ENCODE measurements at places on chromosomes 4 and X. TPM values are rescaled to one million over a fixed set of nuclear protein-coding genes. Genes with fewer than 3 reads are reported as not detected.

DNA sequence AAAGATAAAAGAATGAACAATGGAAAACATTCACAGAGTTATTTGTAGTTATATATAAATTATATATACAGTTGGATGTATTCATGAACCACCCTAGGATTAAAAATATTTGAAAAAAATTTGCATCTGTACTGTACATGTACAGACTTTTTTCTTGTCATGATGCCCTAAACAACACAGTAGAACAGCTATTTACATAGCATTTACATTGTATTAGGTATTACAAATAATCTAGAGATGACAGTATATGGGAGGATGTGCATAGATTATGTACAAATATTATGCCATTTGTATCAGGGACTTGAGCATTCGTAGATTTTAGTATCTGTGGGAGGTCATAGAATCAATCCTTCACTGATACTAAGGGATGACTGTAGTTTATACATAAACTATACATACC is 44.8 kb downstream of the GSTCD start:
- H3K27me3 ChIP-seq: no peaks in the 10 kb centered on the region
- no peak for DNase-seq
- no peak overlapping the region for H3K4me3 ChIP-seq
- H3K27ac ChIP-seq: no peak overlapping the region

- no peaks in the 10 kb centered on the region for H3K27me3 ChIP-seq
- H3K27ac ChIP-seq: no peak overlapping the region
- no peaks in the 10 kb centered on the region for H3K36me3 ChIP-seq
Measured at GRCh38 chrX:33252306-33252825, 41.0 kb upstream of the DMD start.

GRCh38 chrX:2609431-2610238 is 81.5 kb upstream of the CD99 start:
- no peak for DNase-seq
- H3K36me3 ChIP-seq: no peaks in the 10 kb centered on the region
- H3K27me3 ChIP-seq: peaks cover 8% of the 10 kb centered on the region

- peaks cover 20% of the 10 kb centered on the region for H3K4me1 ChIP-seq
- no peaks in the 10 kb centered on the region for H3K36me3 ChIP-seq
- DNase-seq: no peak
- no peak overlapping the region for H3K4me3 ChIP-seq
Measured at GRCh38 chr4:9919047-9919446, 102.2 kb downstream of the SLC2A9 start.

GRCh38 chrX:13797512-13797911 is 19.4 kb downstream of the GPM6B start:
- H3K27ac ChIP-seq: no peak overlapping the region
- H3K4me1 ChIP-seq: peaks cover 13% of the 10 kb centered on the region
- no peak overlapping the region for H3K4me3 ChIP-seq

- no peak overlapping the region for H3K27ac ChIP-seq
- no peaks in the 10 kb centered on the region for H3K36me3 ChIP-seq
- H3K4me3 ChIP-seq: no peak overlapping the region
- DNase-seq: no peak
- H3K4me1 ChIP-seq: no peaks in the 10 kb centered on the region
Measured at GRCh38 chr4:54526560-54526959, 131.2 kb upstream of the KIT start.

- H3K36me3 ChIP-seq: no peaks in the 10 kb centered on the region
- H3K4me3 ChIP-seq: no peak overlapping the region
- no peaks in the 10 kb centered on the region for H3K4me1 ChIP-seq
- no peak overlapping the region for H3K27ac ChIP-seq
- no peak for DNase-seq
- H3K27me3 ChIP-seq: no peaks in the 10 kb centered on the region
Measured at GRCh38 chr4:92362028-92362427, 58.3 kb downstream of the GRID2 start.

CACNA1F gene
- 1.0 TPM for total RNA-seq

DNA sequence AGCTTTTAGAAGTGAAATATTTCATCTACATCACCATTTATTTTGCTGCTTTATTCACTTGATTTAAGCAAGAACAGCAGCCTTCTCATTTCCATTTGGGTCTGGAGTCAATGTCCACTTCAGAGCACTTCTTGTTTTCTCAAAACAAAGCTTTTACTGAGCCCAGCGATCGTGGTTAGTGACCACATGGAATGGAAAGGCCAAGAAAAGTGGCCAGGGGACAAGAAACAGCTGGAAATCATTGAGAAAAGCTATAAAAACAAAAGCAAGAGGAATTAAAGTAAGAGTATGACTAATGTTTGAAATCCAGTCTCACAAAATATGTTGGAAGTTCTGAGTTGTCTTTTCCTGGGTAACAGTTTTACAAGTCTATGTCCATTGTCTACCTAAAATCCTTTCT is 328.4 kb upstream of the INTU start:
- H3K27ac ChIP-seq: no peak overlapping the region
- DNase-seq: no peak
- no peak overlapping the region for H3K4me3 ChIP-seq
- H3K36me3 ChIP-seq: no peaks in the 10 kb centered on the region
- H3K27me3 ChIP-seq: no peaks in the 10 kb centered on the region

ASMTL gene
- 43.8 TPM for total RNA-seq

SHOX gene
- not detected for total RNA-seq

DNA sequence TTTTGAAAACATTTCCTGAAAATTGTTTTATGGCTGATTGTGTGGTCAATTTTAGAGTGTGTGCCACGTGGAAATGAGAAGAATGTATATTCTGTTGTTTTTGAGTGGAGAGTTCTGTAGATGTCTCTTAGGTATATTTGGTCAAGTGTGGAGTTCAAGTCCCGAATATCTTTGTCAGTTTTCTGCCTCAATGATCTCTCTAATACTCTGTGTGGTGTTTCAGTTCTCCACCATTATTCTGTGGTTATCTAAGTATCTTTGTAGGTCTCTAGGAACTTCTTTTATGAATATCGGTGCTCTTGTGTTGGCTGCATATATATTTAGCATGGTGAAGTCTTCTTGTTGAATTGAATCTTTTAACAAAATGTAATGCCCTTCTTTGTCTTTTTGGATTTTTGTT is 113.3 kb downstream of the LINC00632 start:
- H3K4me1 ChIP-seq: no peaks in the 10 kb centered on the region
- H3K36me3 ChIP-seq: no peaks in the 10 kb centered on the region
- no peak for DNase-seq
- H3K4me3 ChIP-seq: no peak overlapping the region
- H3K27ac ChIP-seq: no peak overlapping the region

DNA sequence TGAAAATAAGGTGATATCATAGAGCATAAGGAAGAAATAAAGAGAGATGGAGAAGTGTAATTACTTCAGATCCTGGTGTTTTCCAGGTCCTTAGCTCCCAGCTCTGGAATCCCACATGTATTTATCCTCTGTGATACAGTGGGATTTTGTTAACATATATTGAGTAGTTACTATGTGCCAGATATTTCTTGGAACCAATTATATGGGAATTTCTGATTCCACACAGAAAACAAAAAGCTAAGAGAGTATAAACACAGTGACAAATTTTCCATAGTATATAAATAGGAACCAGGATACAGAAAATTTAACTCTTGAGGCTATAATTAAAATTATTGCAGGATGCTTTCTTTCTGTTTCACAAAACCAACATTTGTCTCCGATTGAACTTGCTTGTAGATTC is 1067.5 kb downstream of the PCDH7 start:
- no peaks in the 10 kb centered on the region for H3K36me3 ChIP-seq
- no peak overlapping the region for H3K27ac ChIP-seq
- H3K27me3 ChIP-seq: peaks cover 28% of the 10 kb centered on the region
- DNase-seq: no peak

SSX2 gene
- total RNA-seq: not detected

HSFX4 gene
- total RNA-seq: not detected

DNA sequence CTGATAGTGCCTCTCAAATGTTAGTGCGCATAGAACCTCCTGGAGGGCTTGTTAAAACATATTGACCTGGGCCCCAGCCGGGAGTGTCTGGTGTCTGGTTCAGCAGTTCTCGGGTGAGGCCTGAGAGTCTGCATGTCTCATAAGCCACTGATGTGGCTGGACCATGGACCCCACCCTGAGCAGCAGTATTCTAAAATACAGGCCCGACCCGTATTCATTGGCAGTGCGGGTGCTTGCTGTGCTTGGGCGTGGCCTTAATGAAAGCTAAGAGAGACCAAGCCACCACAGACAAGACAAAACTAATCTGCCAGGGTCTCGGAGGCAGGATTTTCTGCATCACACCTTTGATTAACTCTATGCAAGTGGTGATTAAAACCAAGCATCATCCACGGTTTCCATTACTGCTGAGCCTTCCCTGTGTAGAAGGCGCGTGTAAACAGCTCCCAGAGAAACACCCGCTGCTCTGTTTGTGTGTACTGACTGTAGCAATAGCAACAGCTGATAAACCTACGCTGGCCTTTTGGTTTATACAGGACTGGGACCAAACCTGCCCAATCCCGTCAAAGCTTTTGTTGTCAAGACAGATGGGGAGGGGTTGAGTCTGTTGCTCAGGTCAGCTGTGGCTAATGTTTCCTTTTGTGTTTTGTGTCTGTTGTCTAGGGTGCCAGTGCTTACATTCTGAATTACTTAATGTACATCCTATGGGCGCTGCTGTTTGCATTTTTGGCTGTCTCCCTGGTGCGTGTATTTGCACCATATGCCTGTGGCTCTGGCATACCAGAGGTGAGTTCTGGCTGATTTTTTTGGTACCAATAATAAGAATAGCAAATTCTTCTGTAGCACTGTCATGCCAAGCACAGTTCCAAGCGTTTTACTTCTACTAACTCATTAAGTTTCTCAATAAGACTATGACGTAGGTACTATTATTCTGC is 40.8 kb downstream of the CLCN4 start:
- H3K27me3 ChIP-seq: no peaks in the 10 kb centered on the region
- H3K27ac ChIP-seq: no peak overlapping the region
- DNase-seq: peak; percentile 28
- no peak overlapping the region for H3K4me3 ChIP-seq

DNA sequence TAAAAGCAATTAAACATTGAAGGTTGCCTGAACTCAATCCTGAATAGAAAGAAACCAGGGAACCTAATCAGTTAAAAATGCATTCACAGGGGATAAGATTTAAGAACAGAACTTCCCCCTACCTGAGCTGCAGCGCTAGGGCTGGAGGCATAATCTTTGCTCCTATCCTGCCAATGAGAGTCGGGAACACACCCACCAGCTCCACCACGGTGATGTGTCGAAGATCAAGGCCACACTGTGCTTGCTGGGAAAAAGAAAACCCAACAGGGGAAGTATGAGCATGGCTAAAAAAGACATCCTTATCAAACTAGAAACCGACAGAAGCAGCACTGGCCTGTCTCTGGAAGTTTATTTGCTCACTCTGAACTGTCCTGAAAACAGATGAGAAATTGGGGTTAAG is 66.3 kb downstream of the SRPX start:
- H3K27me3 ChIP-seq: no peaks in the 10 kb centered on the region
- H3K27ac ChIP-seq: no peak overlapping the region
- H3K4me3 ChIP-seq: no peak overlapping the region
- H3K4me1 ChIP-seq: no peaks in the 10 kb centered on the region

DNA sequence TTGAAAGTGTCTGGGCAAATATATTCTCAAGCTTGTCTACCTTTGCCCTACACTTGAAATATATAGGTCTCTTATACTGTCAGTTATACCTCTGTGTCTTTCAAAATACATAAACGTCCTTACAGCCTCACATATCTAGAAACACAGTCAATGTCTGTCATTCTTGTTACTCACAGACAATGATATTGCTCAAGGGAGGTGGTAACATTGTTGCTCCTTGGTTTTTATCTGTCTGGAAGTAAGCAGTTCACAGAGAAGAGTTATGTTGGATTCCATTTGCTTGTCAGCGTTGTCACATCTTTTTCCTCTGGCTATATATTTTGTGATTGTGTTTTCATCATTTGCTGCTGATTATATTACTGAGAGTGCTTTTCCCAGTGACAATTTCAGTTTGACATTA is 1528.9 kb downstream of the PCDH7 start:
- no peaks in the 10 kb centered on the region for H3K27me3 ChIP-seq
- no peak overlapping the region for H3K4me3 ChIP-seq
- no peaks in the 10 kb centered on the region for H3K36me3 ChIP-seq
- H3K4me1 ChIP-seq: no peaks in the 10 kb centered on the region
- H3K27ac ChIP-seq: no peak overlapping the region

LNX1 gene
- total RNA-seq: 2.0 TPM

GRCh38 chr4:25002681-25003080 is 28.1 kb downstream of the LGI2 start:
- H3K4me1 ChIP-seq: peaks cover 14% of the 10 kb centered on the region
- no peak overlapping the region for H3K4me3 ChIP-seq
- H3K27ac ChIP-seq: no peak overlapping the region
- H3K27me3 ChIP-seq: no peaks in the 10 kb centered on the region

TLR10 gene
- total RNA-seq: not detected

DNA sequence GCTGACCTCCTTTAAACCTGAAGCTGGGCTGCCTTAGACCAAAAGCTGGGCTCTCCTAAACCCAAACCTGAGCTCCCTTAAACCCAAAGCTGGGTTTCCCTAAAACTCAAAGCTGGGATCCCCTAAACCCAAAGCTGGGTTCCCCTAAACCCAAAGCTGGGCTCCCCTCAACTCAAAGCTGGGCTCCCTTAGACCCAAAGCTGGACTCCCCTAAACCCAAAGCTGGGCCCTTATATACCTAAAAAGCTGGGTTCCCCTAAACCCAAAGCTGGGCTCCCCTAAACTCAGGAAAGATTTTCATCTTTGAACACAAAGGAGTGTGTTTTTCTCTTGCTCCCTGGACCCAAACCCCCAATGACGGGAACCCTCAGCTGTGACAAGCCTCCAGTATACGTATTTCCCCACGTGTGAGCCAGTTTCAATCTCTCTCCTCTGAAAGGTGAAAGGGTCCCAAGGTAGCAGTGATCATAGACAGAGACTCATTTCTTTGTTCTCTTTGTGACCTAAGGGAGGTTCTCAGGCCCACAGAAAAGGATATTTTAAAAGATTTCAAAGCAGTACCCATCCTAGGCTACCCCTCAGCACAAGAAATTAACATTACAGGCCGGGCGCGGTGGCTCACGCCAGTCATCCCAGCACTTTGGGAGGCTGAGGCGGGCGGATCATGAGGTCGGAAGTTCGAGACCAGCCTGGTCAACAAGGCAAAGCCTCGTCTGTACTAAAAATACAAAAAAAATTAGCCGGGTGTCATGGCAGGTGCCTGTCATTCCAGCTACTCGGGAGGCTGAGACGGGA is 31.3 kb upstream of the ASMTL start:
- H3K4me3 ChIP-seq: no peak overlapping the region
- H3K36me3 ChIP-seq: no peaks in the 10 kb centered on the region
- no peak overlapping the region for H3K27ac ChIP-seq
- no peak for DNase-seq
- no peaks in the 10 kb centered on the region for H3K4me1 ChIP-seq
- H3K27me3 ChIP-seq: no peaks in the 10 kb centered on the region

DNA sequence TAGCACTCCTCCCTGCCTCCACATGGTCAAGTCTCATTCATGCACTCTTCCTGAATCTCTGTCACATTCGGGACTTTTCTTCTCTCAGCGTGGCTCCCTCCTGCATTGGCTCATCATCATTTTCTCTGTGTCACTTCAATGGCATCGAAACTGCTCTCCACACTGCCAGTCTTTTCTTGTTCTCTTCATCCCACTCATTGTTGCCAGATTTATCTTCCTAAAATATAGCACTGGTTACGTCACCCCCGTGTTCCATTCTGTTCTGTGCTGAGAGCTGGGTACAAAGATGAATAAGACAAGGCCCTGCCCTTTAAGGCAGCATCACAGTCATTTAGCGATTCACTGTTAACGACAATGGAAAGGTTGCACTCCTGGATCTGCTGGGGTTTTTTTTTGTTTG is 174.4 kb upstream of the TBC1D9 start:
- no peaks in the 10 kb centered on the region for H3K36me3 ChIP-seq
- no peak overlapping the region for H3K4me3 ChIP-seq
- peaks cover 25% of the 10 kb centered on the region for H3K4me1 ChIP-seq
- no peaks in the 10 kb centered on the region for H3K27me3 ChIP-seq
- no peak overlapping the region for H3K27ac ChIP-seq

All from cardiac muscle cell (in vitro differentiated cells and primary cell).